Stomach (tissue), 19 donors: ENCODE measurements at places on chromosomes 6 and 20. TPM values are rescaled to one million over a fixed set of nuclear protein-coding genes. Genes with fewer than 3 reads are reported as not detected.
A peak's percentile ranks its signal among the peaks of the same experiment; 100 is the strongest.

DNA sequence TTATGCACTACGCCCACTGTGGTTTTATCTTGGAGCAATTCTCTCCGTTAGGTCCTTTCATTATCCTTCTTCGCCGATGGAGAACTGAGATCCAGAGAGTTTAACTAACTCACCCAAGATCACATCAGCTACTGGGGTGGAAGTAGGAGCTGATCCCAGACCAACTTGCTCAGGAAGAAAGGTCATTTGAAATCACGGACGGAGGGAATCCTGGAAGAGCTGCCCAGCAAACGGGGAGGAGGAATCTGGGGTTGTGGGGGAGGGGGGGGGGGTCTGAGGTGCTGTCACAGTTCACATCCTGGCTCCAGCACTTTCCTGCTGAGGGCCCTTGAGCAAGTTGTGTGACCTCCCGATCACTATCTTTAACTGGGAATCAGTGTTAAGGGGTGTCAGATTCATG, 62.0 kb downstream of the NPEPL1 start:
- no peak overlapping the region for H3K4me3 ChIP-seq
- H3K36me3 ChIP-seq = no peaks in the 10 kb centered on the region
- no peak overlapping the region for H3K27ac ChIP-seq
- H3K27me3 ChIP-seq = no peaks in the 10 kb centered on the region
- no peak for DNase-seq

Gene SPTLC3
- 10.5 TPM for total RNA-seq

Gene TRIM27
- 87.5 TPM for total RNA-seq

Gene DAAM2
- 78.8 TPM for total RNA-seq

DNA sequence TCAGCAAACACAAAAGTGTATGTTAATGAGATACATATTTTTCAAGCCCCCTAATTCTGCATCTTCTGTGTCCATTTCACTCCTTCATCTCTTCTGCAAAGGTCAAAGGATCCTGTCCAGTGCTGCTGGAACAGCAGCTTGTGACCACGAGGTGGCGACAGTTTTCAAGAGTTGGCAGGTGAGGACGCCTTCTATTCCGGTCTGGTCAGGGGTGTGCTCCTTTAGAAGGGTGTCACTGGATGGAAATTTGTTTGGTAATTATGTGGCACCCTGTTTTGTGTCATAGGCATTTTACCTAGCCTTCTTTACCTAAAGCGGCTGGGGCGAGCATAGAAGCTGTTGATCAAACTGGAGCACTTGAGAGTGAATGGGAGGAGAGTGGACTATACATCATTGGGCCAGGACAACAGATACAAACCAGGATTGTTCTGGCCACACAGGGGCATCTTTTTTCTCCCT, 32.9 kb upstream of the ERVFRD-1 start:
- H3K4me1 ChIP-seq = no peaks in the 10 kb centered on the region
- H3K27ac ChIP-seq = no peak overlapping the region
- H3K4me3 ChIP-seq = no peak overlapping the region
- H3K36me3 ChIP-seq = no peaks in the 10 kb centered on the region
- H3K27me3 ChIP-seq = no peaks in the 10 kb centered on the region

- no peaks in the 10 kb centered on the region for H3K36me3 ChIP-seq
- no peaks in the 10 kb centered on the region for H3K27me3 ChIP-seq
- peaks cover 2% of the 10 kb centered on the region for H3K4me1 ChIP-seq
- DNase-seq = no peak
- H3K27ac ChIP-seq = no peak overlapping the region
Measured at GRCh38 chr6:88967891-88968290, 4.5 kb upstream of the RNGTT start.

DNA sequence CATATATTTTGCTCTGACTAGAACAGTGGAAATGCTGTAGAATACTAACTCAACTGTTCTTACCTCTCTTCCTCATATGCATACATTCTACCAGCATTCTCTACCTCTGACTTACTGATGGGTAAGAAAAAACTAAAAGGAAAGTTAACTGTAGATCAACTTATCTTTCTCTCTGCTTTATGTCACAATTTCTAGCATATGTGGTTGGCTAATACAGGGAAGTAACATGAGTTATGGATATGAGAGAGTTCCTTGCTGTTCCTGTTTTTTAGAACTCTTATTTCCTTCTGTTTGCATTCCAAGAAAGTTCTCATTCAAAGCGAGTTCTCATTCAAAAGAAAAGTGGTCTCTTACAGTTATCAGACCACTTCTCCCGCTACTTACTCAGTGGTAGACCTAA, 226.8 kb upstream of the SGK1 start:
- H3K27me3 ChIP-seq = no peaks in the 10 kb centered on the region
- DNase-seq = no peak
- H3K4me3 ChIP-seq = no peak overlapping the region
- H3K4me1 ChIP-seq = no peaks in the 10 kb centered on the region
- no peak overlapping the region for H3K27ac ChIP-seq

GRCh38 chr6:124536842-124537191, 425.4 kb upstream of the RNF217 start:
- no peak for DNase-seq
- H3K27ac ChIP-seq = no peak overlapping the region
- no peaks in the 10 kb centered on the region for H3K36me3 ChIP-seq
- no peaks in the 10 kb centered on the region for H3K4me1 ChIP-seq
- H3K4me3 ChIP-seq = no peak overlapping the region
- H3K27me3 ChIP-seq = no peaks in the 10 kb centered on the region

DNA sequence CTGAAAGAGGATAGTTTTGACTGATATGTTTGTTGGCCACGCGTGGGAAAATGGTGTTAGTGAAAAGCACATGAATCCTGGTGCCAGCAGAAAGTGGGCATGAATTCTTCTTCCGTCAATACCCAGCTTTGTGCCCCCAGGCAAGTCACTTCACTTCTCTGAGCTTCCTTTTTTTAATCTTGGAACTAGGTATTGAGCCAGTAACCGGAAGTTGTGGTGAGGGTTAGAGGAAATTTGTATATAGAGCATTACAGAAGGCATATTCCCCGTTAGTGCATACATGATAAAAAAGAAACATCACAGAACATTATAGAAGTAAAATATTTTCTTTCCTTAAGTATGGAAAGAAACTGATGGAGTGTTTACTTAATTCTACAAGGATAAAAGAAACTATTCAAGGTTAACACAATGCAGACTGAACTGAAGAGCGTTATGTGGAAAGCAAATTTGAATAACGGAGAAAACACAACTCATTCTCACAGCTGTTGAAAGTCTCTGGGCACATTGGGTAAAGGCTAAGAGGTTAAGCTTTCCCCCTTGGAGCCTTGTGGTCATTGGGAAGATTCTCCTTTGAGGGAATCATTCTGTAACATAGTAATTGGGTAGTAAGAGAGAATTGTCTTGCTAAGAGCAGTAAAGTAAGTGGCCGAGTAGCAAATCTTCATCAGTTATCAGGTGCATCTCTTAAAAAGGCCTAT, 223.1 kb downstream of the BCAS1 start:
- H3K4me1 ChIP-seq = no peaks in the 10 kb centered on the region
- H3K27me3 ChIP-seq = no peaks in the 10 kb centered on the region
- no peak for DNase-seq
- H3K27ac ChIP-seq = no peak overlapping the region

- no peak overlapping the region for H3K4me3 ChIP-seq
- H3K27ac ChIP-seq = no peak overlapping the region
- DNase-seq = no peak
- H3K4me1 ChIP-seq = peaks cover 40% of the 10 kb centered on the region
- H3K27me3 ChIP-seq = peaks cover 56% of the 10 kb centered on the region
- H3K36me3 ChIP-seq = no peaks in the 10 kb centered on the region
Measured at GRCh38 chr20:60056407-60057122, 98.3 kb downstream of the CDH26 start.

DNA sequence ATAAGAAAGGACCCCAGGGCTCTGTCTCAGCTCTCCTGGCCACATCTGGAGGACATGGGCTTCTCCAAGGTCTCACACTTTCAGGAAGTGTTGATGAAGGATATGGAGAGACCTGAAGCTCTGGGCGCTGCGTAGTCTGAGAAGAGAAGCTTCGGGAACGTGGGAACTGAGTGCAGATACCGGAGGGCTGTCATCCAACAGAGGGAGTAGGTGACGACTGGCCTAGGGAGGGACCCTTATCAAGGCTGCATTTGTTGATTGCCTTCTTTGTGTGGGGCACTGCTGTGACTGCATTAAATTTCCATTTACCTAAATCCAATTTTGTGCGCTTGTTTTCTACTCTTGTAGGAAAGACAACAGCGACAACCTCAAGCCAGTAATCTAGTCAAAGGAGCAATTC, 63.4 kb downstream of the PLG start:
- no peak overlapping the region for H3K4me3 ChIP-seq
- H3K36me3 ChIP-seq = no peaks in the 10 kb centered on the region
- no peak overlapping the region for H3K27ac ChIP-seq
- no peak for DNase-seq

- DNase-seq = no peak
- H3K4me1 ChIP-seq = peaks cover 15% of the 10 kb centered on the region
- H3K4me3 ChIP-seq = no peak overlapping the region
- H3K36me3 ChIP-seq = peaks cover 99% of the 10 kb centered on the region
Measured at GRCh38 chr6:35076997-35077712, 64.0 kb downstream of the TCP11 start.

Gene EDN1
- total RNA-seq = 19.1 TPM

DNA sequence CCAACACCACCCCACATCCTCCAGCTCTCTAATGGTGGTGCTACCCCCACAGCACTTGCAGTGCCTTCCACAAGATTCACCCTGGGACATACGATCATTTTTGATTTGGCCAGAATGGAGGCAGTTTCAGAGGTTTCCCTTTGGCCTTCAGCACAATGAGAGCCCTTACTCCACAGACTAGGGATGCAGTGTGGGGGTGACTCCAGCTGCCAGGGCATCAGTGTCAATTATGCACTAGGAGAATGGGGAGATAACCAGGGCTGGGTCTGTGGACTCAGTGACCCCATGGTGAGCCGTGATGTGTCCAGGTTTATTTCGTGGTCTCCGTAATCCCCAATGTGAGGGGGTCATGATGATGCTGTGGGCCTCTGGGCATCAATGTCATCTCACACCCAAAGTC, 31.5 kb upstream of the MICB start:
- H3K36me3 ChIP-seq = peaks cover 6% of the 10 kb centered on the region
- no peak for DNase-seq
- peaks cover 16% of the 10 kb centered on the region for H3K4me1 ChIP-seq
- no peak overlapping the region for H3K4me3 ChIP-seq
- no peak overlapping the region for H3K27ac ChIP-seq
- H3K27me3 ChIP-seq = no peaks in the 10 kb centered on the region

Gene SCGN
- 3.0 TPM for total RNA-seq

Gene BTNL2
- total RNA-seq = not detected

DNA sequence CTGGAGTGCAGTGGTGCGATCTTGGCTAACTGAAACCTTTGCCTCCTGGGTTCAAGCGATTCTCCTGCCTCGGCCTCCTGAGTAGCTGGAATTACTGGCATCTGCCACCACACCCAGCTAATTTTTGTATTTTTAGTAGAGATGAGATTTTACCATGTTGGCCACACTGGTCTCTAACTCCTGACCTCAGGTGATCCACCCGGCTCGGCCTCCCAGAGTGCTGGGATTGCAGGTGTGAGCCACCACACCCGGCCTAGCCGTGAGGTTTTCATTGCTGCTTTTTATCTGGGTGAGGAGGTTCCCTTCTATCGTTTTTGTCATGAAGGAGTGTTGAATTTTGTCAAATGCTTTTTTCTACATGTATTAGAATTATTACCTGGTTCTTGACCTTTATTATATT, 23.9 kb downstream of the SRC start:
- H3K4me3 ChIP-seq = no peak overlapping the region
- H3K27ac ChIP-seq = no peak overlapping the region
- H3K36me3 ChIP-seq = peaks cover 10% of the 10 kb centered on the region
- no peaks in the 10 kb centered on the region for H3K27me3 ChIP-seq
- H3K4me1 ChIP-seq = no peaks in the 10 kb centered on the region
- DNase-seq = no peak

Gene TFAP2A
- 0.18 TPM for total RNA-seq

- H3K27ac ChIP-seq = peak overlapping the region; percentile 50
- H3K4me1 ChIP-seq = peaks cover 23% of the 10 kb centered on the region
- no peak for DNase-seq
Measured at GRCh38 chr20:57451795-57452661, 60.8 kb downstream of the RBM38 start.

Gene ADGB
- total RNA-seq = not detected

Gene ACTR5
- 7.1 TPM for total RNA-seq

DNA sequence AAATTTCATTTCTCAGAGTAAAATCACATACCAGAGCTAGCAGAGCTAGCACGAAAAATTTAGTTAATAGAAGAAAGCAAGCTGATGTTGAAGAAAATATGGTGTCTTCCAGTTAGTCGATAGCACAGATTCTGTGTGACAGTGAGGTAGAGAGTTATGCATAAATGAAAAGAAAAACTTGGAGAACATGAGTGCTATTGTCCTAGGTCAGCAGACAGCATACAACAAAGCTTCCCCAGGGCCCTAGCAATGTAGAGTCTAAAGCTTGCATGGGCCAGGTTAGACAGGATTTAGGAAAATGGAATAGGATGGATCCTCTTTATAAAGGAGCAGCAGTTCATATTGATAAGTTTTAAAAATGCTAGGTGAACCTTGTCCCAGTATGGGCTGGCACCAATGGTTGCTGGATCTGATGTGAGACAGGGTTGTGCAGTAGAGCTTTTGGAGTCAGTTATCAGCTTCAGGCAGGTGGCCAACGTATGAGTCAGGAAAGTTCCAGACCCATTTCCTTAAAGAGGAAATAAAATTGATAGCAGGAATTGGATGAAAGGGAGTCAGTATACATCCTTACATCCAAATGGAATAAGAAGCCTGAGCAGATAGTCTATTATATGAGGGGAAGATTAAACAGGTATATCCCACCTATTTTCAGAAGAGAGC, 277.2 kb downstream of the FRK start:
- no peaks in the 10 kb centered on the region for H3K36me3 ChIP-seq
- peak; percentile 60 for DNase-seq
- no peak overlapping the region for H3K27ac ChIP-seq
- H3K4me1 ChIP-seq = no peaks in the 10 kb centered on the region
